ENCODE measurements at places on chromosomes 16 and 17.

GRCh38 chr17:61371606-61372005 lies 28.0 kb upstream of the TBX2 start:
- DNase-seq = no peak

GRCh38 chr17:27989046-27989445 lies 53.4 kb upstream of the NLK start:
- DNase-seq = no peak

DNA sequence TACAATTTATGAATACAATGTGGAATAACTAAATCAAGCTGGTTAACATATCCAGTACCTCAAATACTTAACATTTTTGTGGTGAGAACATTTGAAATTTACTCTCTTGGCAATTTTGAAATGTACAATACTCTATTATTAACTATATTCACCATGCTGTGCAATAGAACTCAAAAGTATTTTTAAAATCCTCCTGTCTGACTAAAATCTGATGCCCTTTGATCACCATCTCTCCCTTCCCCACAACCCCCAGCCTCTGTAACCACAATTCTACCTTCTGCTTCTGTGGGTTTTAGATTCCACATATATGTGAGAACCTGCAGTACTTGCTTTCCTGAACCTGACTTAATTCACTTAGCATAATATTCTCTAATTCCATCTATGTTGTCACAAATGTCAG lies 71.6 kb upstream of the ALOX12 start:
- DNase-seq = no peak

GRCh38 chr16:52066962-52067361 lies 480.0 kb downstream of the TOX3 start:
- DNase-seq = no peak

DNA sequence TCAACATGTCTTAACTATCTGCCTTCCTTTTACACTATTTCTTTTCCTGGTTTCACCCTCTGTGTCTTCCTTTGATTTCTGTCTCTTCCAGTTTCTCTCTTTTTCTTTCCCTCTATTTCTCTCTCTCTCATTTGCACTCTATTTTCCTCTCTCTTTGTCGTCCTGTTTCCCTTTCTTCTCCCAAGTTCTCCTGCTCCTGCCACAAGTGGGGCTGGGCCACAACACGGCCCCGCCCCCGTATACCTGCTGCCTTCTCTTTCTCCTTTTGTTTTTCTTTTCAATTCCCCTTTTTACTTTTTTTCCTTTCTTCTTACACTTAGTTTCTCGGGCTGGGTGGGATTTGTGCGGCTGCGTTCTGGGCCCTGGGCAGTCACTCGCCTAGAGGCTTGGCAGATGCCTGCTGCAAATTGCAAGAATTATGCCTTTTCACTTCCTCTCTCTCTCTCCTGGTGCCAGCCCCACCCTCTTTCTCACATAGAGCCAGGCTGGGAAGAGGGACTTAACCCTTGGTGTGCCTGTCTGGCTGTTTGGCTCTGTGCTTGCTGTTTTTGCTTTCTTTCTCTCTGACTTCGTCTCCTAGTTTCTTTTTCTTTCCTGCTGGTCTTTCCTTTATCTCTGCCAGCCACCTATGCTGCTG lies 2139.4 kb downstream of the TP53TG3F start:
- DNase-seq = no peak

DNA sequence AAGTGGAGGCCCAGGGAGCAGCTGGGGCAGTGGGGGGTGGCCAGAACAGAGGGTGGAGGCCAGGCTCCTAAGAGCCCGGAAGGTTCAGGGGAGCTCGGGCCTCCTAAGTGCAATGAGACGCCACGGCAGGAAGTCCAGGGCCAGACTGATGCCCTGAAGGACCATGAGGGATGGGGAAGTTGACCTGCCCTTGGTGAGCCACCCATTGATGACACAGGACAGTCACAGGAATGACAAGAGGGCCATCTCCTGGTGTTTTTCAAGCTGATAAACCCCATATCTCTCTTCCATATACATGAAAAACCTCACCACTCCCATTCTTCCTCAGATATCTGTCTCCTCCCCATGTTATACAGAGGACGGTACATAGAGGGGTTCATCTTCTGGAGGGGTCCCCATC lies 5.8 kb upstream of the MRPL58 start:
- DNase-seq = no peak

- DNase-seq = no peak
Observed at GRCh38 chr16:54519161-54519695, 232.6 kb upstream of the IRX3 start.

GRCh38 chr16:67537636-67538591 lies 9.3 kb downstream of the RIPOR1 start:
- peak; percentile 76 for DNase-seq

- peak; percentile 90 for DNase-seq
Observed at GRCh38 chr17:57988301-57989250, 522 bp upstream of the VEZF1 start.

DNA sequence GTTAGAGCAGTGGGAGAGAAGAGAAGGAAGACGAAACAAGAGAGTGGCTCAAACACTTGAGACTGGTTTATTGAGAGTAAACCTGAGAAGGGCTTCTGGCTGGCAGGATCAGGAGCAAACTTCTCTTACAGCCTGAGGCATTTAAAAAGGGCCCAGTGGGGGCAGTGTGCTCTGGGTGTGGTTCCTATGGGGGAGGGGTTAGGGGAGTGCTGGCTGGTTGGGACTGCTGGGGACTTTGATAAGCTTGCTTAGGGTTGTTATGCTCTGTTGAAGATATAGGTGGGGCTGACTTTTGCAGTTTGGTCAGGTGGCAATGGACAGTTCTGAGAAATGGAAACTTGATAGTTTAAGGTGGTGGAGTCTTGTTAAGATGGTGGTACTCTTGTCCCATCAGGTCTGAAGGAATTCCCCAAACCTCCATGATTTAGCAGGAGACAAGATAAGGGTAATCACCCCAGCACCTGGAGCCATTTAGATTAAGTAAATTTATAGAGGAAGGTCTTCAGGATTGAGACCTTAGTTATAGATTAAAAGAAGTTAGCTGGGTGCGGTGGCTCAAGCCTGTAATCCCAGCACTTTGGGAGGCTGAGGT lies 79.3 kb downstream of the EMP2 start:
- DNase-seq = no peak

- no peak for DNase-seq
Observed at GRCh38 chr17:47310186-47310733, 13.5 kb upstream of the EFCAB13 start.

GRCh38 chr17:70033165-70033564 lies 41.9 kb upstream of the KCNJ16 start:
- DNase-seq = no peak

GRCh38 chr16:6190776-6191175 lies 1093.2 kb upstream of the EEF2KMT start:
- DNase-seq = no peak

- peak; percentile 38 for DNase-seq
Observed at GRCh38 chr17:78723001-78723796, 58.9 kb downstream of the CYTH1 start.

GRCh38 chr17:45894022-45894784 lies at the start of gene MAPT:
MAPT (plus strand) TSS chr17:45894554; CDS start chr17:45962338, 67,784 bp downstream.
- peak; percentile 99 for DNase-seq

- DNase-seq = no peak
Observed at GRCh38 chr17:63066158-63066813, 100.3 kb downstream of the TANC2 start.

- peak; percentile 44 for DNase-seq
Observed at GRCh38 chr16:80569440-80570105, 28.8 kb downstream of the DYNLRB2 start.

GRCh38 chr16:22693638-22694340 lies 120.2 kb upstream of the HS3ST2 start:
- DNase-seq = no peak

DNA sequence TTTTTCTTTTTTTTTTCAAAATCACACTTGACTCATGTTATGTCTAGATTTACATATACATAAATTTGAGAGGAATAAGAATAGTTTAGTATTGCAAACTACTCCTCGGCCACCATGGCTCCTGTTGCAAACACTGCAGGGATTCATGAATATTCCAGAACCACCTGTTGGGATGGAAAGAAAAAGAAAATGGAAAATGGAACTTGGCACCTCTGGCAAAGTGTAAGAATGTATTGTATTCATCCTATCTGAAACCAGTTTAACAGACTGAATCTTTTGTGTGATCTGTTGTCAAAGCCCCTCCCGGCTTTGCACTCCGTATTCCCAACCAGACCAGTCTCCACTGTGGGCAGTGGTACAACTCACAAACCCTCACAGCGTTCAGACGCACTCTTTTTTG lies 124.4 kb downstream of the SPECC1 start:
- DNase-seq = no peak

GRCh38 chr16:57763285-57764005 lies 27.9 kb downstream of the KATNB1 start:
- no peak for DNase-seq

DNA sequence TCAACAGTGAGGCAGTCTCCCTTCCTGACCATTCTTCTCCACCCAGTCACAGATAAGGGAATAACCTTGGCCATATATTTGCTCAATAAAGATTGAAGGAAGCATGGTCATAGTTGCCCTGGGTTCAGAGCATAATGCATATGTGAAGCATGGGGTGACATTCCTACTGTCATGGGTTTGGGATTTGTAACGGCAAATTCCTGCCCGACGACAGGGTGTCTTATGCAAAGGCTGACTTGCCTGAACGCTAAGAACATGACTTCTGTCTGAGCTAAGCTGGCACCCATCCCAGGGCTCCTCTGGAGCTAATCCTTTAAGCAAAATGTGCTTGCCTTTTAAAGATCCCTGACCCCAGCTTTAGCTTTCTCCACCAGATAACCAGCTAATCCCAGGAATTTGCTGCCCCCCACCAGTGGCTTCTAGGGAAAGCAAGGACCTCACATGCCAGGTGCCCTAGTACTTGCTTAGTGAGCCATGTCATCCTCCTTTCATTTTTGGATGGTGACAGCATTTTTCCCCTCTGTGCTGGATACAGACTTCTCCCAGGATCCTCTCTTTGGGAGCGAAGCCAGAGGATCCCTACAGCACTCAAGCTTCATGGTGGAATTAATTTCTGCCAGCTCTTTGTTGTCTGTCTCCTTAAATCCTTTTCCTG lies 11.7 kb downstream of the SLC7A6OS start:
- peak; percentile 50 for DNase-seq

- no peak for DNase-seq
Observed at GRCh38 chr16:11612665-11613025, 25.9 kb upstream of the LITAF start.

GRCh38 chr17:53649201-53649600 lies 173.5 kb upstream of the KIF2B start:
- DNase-seq = no peak

GRCh38 chr16:69270395-69270794 lies 40.8 kb upstream of the VPS4A start:
- no peak for DNase-seq

- DNase-seq = no peak
Observed at GRCh38 chr16:85674828-85675227, 13.9 kb downstream of the GINS2 start.

GRCh38 chr16:74926805-74927204 lies 58.1 kb downstream of the WDR59 start:
- no peak for DNase-seq

GRCh38 chr17:50458701-50459676 lies 9.7 kb downstream of the CHAD start:
- peak; percentile 2 for DNase-seq

GRCh38 chr17:67475161-67475937 lies 98.3 kb downstream of the PITPNC1 start:
- peak; percentile 80 for DNase-seq

- DNase-seq = no peak
Observed at GRCh38 chr17:12114686-12115418, 94.2 kb downstream of the MAP2K4 start.

- no peak for DNase-seq
Observed at GRCh38 chr16:1420111-1420539, 422 bp downstream of the UQCC4 start.

- peak; percentile 77 for DNase-seq
Observed at GRCh38 chr17:43530288-43531081, 15.7 kb downstream of the ETV4 start.

- no peak for DNase-seq
Observed at GRCh38 chr16:47528431-47528830, 67.3 kb downstream of the PHKB start.

DNA sequence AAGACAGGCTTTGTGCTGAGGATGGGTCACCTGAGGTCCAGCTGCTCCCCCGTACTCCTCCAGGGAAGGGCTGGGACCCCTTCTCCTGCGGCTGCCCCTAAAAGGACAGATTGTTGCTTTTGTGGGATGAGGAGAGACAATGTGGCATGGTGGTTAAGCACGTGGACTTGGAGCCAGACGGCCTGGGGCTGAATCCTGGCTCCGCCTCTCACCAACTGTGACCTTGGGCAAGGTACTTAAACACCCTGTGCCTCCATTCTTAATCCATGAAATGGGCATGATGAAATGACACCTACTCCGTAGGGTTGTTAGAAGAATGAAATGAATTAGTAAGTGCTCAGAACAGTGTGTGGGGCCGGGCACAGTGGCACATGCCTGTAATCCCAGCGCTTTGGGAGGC lies 39.6 kb upstream of the PLCG2 start:
- no peak for DNase-seq

GRCh38 chr16:30615358-30616091 lies 5.3 kb upstream of the ZNF689 start:
- peak; percentile 41 for DNase-seq

- no peak for DNase-seq
Observed at GRCh38 chr17:73976676-73977521, 226.6 kb upstream of the RPL38 start.

GRCh38 chr16:19911204-19911603 lies 26.6 kb upstream of the GPRC5B start:
- DNase-seq = no peak

DNA sequence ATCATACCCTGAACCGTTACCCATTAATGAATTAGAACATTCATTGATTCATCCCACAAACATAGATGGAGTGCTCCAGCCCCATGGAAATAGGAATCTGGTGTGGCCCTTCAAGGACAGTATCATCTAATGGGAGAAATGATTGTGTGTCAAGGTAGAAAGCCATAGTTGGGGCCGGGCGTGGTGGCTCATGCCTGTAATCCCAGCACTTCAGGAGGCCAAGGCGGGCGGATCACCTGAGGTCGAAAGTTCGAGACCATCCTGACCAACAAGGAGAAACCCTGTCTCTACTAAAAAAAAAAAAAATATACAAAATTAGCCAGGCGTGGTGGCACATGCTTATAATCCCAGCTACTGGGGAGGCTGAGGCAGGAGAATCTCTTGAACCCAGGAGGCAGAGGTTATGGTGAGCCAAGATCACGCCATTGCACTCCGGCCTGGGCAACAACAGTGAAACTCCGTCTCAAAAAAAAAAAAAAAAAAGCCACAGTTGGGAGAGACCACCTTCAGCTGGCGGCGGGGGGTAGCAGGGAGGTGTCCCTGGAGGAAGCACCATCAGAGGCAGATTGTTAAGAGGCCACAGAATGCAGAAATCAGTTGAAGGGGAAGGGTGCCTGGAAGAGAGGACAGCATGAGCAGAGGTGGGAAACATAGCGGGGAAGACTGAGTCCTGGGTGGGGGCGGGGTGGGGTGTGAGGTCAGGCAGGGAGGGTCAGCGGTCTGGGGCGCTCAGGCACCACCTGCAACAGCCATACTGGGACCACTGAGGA lies 60.0 kb downstream of the USP22 start:
- no peak for DNase-seq

DNA sequence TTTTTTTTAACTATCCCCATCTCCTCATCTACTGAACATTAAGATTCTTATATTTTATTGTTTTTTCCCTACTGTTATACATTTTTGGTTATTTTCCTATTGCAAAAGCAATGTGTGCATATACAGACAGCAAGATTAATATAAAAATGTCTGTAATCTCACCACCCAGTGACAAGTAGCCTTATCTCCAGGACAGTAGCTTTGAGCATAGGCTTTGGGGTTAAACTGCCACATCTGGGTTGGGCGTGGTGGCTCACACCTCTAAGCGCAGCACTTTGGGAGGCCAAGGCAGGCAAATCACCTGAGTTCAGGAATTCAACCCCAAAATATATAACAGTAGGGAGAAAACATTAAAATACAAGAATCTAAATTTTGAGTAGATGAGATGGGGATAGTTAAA lies 27.4 kb upstream of the SSTR2 start:
- no peak for DNase-seq

All from AG08396 (cell line).